Activated CD4-positive, alpha-beta T cell treated with anti-CD3 and anti-CD28 coated beads, Interleukin-2, amount 50 U/mL, for 4 hours (primary cell): ENCODE measurements at places on chromosomes 3 and 15.
A peak's percentile ranks its signal among the peaks of the same experiment; 100 is the strongest.

DNA sequence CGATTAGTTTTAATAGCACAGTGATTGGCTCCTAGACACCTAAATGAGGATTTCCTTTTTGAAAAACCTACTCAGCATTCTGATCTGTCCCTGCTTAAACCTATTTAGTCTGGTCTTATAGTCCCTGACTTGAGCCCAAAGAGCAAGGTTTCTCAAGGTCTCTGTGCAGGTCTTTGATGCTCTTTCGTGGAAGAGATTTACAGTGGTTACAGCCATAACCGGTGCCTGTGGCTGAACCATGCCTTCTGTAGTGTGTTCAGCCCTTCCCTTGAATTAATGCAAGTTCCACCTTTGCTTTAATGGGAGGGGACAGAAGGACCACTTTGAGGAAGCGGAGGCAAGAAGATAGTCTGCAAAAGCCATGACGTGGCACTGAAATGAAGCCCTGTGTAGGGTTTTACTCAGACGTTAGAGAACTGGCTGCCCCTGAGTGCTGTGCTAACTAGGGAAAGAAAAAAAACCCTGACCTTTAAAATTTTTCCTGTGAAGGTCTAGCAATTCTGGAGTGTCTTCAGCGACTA is 43.0 kb downstream of the ZBTB38 start:
- no peak for DNase-seq

DNA sequence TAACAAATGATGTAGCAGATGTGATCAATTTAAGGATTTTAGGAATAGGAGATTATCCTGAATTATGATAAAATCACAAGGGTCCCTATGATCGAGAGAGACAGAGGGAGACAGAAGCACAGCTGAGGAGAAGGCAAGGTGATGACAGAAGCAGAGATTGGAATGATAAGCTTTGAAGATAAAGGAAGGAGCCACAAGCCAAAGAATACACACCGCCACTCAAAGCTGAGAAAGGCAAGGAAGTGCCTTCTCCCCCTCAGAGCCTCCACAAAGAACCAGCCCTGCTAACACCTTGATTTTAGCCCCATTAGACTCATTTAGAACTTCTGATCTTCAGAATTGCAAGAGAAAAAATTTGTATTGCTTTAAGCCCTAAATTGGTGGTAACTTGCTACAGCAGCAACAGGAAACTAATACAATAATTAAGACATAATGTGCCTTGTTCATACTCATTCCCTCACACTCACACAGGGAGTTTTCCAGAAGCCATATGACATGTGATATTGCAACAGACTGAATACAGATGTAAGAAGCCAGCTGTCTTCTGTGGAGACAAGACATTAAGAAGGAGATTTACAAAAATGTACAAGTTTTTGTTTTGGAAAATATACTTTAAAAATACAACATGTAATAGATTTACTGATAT is 38.2 kb downstream of the TRANK1 start:
- no peak for DNase-seq

- DNase-seq: no peak
Measured at GRCh38 chr3:110542552-110543150, 529.0 kb upstream of the NECTIN3 start.

- DNase-seq: no peak
Measured at GRCh38 chr3:66297900-66298299, 77.1 kb downstream of the SLC25A26 start.

DNA sequence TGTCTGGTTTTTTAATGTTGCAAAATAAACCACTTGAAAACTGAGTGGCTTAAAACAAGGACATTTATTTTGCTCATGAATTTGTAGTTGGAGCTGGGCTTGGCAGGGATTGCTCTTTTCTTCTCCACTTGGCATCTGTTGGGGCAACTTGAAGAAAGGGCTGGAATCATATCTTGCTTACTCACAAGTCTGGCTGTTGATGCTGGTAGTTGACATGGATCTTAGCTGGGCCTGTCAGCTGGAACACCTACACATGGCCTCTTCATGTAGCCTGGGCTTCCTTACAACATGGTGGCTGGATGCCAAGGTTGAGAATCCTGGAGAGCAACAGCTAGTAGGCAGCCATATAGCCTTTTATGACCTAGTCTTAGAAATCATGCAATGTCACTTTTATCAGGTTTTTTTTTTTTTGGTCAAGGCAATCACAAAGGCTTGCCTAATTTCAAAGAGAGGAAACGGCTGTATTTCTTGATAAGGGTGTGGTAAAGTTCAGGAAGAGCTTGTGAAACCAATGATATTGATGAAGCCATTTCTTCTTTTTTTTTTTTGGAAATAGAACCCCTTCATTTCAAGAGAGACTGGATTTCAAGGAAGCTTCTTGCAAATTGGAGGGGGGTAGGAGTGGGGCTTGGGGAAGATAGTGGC is 262.1 kb downstream of the IL20RB start:
- no peak for DNase-seq

DNA sequence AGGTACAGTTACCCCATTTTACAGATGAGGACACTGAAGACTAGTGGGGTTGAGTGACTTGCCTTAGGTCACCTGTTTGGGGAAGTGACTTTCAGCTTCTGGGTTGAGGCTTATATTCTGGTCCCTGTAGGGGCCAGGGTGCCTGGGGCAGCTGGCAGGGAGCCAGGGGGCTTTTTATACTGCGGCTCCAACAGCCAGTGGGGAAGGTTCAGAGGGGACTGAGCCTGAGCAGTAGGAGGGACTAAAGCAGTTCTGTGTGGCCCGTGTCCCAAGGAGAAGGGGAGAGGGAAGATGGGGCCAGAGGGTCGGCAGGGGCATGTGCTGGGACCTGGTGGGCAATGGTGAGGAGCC is 37.7 kb downstream of the SLC6A6 start:
- no peak for DNase-seq

DNA sequence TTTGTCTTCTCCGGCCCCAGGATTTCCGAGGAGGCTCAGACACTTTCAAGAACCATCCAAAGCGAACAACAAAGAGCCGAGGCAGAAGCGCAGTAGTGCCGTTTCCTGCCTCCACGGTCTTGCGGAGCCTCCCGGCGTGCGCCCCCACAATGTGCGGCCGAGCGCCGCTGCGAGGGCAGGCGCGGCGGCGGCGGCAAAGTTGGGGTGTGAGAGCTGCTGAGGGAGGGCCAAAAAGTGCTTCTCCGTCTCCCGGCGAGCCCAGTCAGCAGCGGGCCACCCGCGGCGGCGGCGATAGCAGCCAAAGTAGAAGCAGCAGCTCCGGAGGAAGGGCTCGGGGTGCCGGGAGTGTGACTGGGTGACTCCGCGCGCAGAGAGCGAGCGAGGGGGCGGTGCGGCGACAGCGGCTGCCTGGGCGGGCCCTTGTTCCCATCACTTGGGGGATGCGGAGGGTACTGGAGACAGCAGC is 749.1 kb downstream of the ROBO1 start:
- no peak for DNase-seq

- DNase-seq: no peak
Measured at GRCh38 chr3:41356775-41357174, 157.5 kb downstream of the CTNNB1 start.

- DNase-seq: no peak
Measured at GRCh38 chr3:52707585-52707984, 1.7 kb downstream of the SPCS1 start.

DNA sequence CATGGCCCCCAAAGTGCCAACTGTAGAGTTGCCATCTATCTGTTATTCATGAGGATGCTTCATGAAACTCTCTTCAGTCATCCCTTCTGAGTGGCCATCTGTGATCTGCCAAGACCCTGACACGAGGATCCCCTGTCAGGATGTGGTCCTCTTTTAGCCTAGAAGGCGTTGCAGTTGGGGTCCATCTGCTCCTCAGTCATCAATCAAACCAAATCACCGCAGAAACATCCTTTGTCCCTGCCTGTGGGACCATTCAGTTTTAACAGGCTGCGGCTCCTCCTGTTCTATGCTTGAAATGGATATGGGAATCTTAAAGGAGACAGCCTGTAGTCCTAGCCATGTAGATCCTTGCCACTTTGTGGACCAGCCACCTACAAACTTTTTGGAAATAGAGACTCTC is 5.9 kb upstream of the RPS27L start:
- DNase-seq: no peak

- no peak for DNase-seq
Measured at GRCh38 chr3:127700406-127700805, 27.7 kb downstream of the ABTB1 start.

GRCh38 chr3:72338942-72339669 is 509.1 kb downstream of the SHQ1 start:
- peak; percentile 54 for DNase-seq

- DNase-seq: no peak
Measured at GRCh38 chr3:133662278-133662651, 524 bp upstream of the TOPBP1 start.

GRCh38 chr3:145134738-145135137 is 1026.2 kb downstream of the PLOD2 start:
- no peak for DNase-seq

DNA sequence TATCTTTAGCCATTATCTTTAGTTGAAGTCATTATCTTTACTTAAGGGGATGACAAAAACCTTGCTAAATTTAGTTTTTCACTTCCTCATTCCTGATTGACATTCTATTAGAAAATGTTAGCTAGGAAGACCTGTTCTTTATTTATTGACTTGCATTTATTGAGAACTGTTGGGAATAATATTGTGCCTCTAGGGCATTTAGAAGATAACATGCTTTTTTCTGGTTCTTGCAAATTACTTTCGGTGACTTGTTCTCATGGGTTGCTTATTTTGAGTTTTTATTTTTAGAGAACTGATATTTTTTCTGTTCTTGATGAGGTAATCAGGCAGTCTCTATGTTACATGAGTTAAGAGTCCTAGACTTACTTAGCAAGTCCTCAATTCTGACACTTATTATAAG is 48.3 kb upstream of the CTDSPL start:
- no peak for DNase-seq

DNA sequence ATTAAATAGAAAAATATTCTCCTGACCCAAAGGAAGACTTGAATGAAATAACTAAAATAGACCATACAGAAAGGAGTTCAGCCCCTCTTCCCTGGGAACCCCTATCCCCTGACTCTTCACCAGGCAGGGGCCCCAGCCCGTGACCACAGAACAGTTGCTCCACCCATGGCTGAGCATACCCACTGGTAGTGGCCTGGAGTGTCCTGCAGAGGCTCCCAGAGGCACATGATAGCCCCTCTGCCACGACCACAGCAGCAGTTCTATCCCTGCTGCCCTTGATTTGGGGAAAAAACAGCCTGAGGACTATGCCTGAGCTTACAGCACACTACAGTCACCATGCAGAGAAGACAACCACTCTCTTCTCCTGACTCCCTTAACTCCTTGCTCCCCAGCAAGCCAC is 31.8 kb downstream of the TTC14 start:
- no peak for DNase-seq

GRCh38 chr15:48868536-48868935 is 9.4 kb upstream of the EID1 start:
- DNase-seq: no peak

DNA sequence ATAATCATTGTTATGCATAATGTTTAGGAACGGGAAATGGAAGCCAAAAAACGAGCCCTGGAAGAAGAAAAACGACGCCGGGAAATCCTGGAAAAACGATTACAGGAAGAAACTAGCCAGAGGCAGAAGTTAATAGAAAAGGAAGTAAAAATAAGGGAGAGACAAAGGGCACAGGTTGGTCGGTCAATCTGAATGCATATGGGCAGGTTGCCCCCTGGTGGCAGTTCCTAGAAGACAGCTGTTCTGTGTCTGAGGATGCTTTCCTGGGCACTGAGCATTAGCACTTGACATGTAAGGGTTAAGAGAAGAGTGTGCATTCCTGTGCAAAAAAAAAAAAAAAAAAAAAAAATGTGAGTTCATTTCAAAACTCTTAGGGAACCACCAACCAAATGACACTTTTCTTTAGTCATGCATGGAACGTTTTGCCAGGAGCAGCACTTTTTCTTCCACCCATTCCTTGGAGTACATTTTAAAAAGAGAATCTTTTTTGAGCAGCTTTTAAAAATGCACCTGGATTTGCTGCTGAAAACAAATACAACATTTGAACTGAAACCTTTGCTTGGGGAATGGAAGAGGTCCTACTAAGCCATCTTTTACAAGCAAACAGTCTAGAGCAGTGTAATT is 11.1 kb upstream of the ABHD10 start:
- peak; percentile 74 for DNase-seq

- DNase-seq: no peak
Measured at GRCh38 chr3:186035277-186035676, 73.6 kb downstream of the ETV5 start.

DNA sequence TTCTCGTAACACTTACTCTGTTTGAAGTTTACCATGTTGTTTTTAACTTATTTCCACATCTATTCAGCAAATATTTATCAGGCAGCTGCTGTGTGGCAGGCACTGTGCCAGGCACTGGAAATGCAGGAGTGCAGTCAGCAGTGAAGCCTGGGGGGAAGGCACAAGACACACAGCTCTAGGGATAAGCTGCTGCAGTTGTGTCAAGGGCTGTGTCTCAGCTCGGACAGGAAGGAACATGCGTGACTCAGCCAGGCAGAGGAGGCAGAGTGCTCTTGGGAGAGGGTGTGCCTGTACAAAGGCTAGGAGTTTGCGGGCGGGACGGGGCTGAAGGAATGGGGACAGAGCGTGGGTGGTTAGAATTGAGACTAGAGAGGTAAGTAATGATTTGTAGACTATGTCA is 24.7 kb downstream of the LYSMD4 start:
- DNase-seq: no peak

DNA sequence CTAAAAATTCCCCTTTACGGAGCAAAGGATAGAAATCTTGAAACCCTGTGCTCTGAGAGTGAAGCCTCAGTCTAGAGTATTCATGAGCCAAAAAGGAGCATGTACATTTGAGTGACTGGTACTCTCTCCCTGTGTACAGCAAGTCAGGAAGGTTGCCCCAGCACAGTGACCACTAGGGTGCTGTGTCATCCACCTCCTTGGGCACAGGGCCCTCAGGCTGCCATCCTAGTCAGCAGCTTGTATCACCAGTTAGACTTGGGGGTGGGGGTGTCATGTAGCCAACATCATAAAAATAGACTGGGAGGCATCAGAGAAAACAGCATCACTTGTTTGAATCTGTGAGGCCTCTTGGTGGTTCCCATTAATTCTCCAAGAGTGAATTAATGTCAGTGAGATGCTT is 12.0 kb downstream of the NME9 start:
- DNase-seq: no peak

DNA sequence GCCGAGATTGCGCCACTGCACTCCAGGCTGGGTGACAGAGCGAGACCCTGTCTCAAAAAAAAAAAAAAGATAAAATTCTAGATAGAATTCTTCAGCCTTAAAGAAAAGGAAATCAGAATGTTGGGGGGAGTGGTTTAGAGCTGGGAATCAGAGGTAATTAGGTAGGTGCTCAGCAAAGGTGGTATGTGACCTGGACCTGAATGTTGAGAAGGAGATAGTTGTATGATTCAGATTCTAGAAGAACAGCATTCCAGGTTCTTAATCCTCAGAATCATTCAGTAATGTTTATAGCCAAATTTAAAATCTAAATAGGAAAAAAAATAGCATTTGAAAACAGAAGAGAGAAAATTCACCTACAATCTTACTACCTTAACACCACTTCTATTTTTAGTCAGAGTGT is 71.3 kb upstream of the UBE2E1 start:
- no peak for DNase-seq
